Kidney (tissue), 22 donors: ENCODE measurements at places on chromosomes 5 and 9. TPM values are rescaled to one million over a fixed set of nuclear protein-coding genes. Genes with fewer than 3 reads are reported as not detected.

LHX3 gene
- not detected for total RNA-seq

ZDHHC11 gene
- total RNA-seq: 10.1 TPM

TAF11L10 gene
- total RNA-seq: not detected

PCDHGA5 gene
- total RNA-seq: 2.8 TPM

JMY gene
- total RNA-seq: 17.5 TPM

IDNK gene
- 7.4 TPM for total RNA-seq

EXD3 gene
- total RNA-seq: 44.5 TPM

SOX30 gene
- total RNA-seq: 0.09 TPM

SHISAL2B gene
- total RNA-seq: not detected

GALNT12 gene
- total RNA-seq: 10.8 TPM

SH3TC2 gene
- 1.3 TPM for total RNA-seq

FOXD4L5 gene
- 0.09 TPM for total RNA-seq
